ENCODE measurements at places on chromosomes 2 and 18.

- DNase-seq = peak; percentile 93
These were observed at the start of gene BOLA3 for GRCh38 chr2:74147727-74148456. Gene BOLA3 (minus strand): TSS chr2:74147912. CDS start chr2:74147874, 38 bp downstream.

GRCh38 chr18:69002233-69002632 lies 204.4 kb downstream of the CCDC102B start:
- no peak for DNase-seq

DNA sequence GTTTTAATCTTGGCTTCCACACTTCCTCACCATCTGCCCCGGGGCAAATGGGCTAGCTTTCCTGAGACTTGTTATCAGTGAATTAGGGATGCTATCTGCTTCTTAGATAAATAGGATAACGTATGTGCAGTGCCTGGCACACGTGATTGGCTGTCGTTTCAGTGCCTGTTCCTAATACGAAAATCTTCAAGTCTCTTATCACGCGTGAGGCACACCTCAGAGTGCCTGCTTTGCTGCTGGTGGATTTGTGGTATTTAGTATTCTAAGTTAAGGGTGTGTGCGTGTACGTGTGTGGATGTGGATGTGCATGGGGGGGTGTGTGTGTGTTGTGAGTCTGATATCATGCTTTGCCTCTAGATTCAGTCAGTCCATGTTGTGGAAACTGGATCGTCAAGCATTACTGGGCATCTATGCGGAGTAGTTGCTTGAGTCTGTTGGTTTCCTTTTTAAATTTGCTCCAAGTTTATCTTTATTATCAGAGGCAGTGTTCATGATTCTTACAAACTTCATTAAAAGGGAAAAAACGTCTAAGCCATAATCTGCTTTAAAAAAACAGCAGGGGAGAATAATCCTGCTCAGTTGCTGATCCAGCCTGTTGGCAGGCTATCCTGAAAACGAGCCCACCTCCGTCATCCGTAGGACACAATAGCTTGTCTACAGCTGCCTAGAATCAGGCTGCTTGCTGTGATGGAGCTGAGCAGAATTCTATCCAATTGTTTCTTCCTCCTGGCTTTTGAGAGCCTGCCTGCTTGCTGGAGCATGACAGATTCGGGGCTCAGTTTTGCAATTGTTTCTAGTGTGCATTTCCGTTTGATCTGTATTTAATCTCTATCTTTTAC lies 6.6 kb downstream of the SH3RF3 start:
- peak; percentile 12 for DNase-seq

DNA sequence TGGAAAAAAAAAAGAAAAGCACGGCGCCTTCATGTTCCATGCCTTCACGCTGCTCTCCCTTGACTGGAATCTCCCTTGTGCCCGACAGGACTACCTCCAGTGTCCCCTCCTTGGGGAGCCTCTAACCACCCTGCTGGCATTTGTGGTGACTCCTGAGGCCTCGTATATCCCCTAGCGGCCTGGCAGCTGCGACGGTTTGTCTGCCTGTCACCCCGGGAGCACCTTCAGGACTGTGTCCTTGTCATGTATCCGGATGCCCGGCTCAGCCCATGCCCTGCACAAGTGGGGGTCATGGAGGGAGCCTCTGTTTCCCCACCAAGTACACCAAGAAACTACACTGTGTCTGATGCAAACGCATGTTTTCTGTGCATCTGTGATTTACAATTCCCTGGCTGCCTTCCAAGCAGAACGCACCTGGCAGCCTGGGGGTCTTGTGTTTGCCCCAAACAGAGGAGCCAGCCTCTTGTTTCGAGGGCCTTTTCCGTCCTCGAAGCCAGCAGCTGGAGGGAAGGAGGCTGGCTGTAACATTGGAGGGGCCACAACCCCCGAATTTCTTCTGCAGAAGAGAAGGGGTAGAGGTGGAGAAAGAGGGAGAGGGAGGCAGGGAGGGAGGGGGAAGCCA lies 18.9 kb downstream of the TWIST2 start:
- DNase-seq = no peak

- no peak for DNase-seq
These were observed 3.2 kb upstream of the VAPA start for GRCh38 chr18:9910661-9911060.

DNA sequence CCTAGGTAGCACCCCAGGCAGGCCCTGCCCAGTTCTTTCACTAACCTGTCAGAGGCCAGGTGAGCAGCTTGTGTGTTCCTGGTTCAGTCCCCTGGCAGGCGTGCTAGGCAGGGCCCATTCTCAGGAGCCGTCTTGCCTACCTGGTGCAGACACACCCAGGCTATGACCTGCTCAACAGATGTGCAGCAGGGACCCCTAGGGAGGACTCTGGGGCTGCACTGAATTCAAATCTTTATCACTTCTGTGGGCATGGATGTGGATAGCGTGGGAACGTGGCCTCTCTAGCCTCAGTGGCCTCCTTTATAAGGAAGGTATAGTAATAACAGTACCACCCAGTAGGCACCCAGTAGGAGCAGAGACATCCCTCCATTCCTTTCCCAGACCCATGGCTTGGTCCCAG lies 48.4 kb downstream of the PLEKHB2 start:
- no peak for DNase-seq

DNA sequence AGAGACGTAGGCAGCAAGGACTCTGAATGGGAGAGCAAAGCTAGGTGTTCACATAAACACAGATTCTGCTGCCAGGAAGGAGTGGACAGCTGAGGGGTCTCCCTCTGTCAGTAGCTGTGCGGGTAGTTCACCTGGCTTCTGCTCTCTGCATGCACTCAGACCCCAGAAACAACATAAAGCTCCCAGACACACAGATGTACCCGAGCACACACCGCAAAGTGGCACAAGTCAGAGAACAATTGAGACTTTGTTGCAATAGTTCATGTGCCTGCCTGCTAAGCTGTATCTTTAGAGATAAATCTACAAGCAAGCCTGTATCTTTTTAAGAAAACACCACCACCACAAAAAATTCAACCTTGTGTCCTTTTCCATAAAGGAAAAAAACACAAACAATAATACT lies 420.0 kb upstream of the ST6GAL2 start:
- no peak for DNase-seq

DNA sequence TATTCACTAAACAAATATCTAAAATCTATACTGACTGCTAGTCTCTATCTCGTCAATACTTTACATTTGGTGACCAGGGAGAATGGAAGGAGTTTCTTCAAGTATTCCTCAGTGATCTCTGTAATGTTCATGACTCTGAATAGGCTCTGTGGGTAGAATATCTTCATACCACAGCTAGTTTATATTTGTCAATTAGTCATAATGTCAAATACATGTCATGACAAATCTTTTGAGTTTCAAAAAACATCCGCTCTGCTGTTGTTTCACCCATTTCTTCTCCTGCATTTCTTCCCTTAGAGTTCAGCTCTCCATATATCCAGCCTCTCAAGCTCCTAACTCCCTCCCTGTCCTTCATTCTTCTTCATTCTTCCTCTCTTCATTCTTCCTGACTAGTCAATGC lies 206.5 kb upstream of the FANCL start:
- no peak for DNase-seq
